Amniotic epithelial cell (primary cell): ENCODE measurements at places on chromosomes 6 and 20.

DNA sequence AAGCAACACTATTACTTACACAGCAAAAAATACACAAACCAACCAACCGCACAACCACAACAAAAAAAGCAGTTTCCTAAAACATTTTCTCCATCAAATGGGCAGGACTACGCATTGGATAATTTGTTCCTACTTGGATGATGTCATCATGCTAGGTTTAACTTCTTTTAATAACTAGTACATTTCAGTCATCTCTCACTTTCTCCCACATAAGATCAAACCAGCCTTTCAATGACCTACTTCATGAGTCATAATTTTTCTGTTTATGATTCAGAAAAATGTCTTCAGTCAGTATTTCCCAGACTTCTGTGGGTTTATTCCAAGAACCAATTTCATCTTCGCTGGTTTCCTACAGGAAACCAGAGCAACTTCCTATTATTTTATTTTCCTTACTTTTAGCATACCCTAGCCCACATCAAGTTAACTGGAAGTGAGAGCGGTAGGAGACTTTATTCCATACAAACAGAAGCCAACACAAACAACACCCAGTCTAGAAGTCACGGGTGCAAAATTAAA, 134.2 kb downstream of the GMDS start:
- peak; percentile 89 for DNase-seq

- DNase-seq = no peak
Measured at GRCh38 chr20:44067650-44068081, 119.3 kb downstream of the JPH2 start.

GRCh38 chr6:105786890-105787655, 299.1 kb upstream of the PRDM1 start:
- no peak for DNase-seq

GRCh38 chr20:982754-983153, 19.4 kb downstream of the RSPO4 start:
- DNase-seq = no peak

DNA sequence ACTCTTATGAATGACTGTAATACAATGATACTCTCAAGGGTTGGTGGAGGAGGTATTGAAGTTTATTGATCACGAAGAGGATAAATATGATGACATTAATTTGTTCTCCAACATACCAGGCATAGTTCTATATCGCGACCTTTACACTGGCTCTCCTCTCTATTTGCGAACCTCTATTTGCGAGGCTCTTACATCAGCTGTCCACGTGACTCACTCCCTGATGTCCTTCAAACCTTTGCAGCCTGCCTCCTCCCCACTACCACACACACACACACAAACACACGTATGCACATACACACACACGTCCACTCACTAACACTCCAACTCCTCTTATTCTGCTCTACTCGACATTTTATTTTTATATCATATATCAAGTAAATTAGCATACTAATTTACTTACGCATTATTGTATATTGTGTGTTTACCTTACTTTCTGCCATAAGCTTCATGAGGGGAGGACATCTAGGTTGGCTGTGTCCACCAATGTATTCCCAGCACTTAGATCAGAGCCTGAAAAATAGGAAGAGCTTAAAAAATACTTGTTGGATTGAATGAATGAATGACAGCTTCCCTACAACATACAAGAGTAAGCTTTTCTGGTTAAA, 53.3 kb upstream of the TNFRSF21 start:
- no peak for DNase-seq

- no peak for DNase-seq
Measured at GRCh38 chr6:106244521-106244920, 81.0 kb downstream of the ATG5 start.

- no peak for DNase-seq
Measured at GRCh38 chr6:34955442-34955841, 66.4 kb downstream of the ANKS1A start.

DNA sequence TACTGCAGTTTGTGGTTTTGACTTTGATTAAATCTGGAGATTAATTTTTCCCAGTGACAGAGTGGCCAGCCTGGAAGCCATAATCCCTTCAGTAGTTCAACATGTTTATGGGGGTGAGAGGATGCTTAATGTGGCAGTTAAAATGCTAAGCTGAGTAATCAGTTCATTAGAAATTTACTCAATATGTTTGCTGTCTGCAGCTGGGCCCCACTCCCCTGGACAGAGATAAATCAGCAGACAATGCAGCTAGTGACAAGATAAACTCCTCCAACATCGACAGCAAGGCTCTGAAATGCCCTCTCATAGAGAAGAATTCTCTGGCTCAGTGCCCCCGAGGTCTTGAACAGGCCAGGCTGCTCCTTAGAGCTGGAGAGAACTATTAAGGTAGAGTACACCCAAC, 101.9 kb downstream of the LRFN2 start:
- no peak for DNase-seq
